Neural progenitor cell (in vitro differentiated cells): ENCODE measurements at places on chromosomes 13 and 19. TPM values are rescaled to one million over a fixed set of nuclear protein-coding genes. Genes with fewer than 3 reads are reported as not detected.

Gene ANGPTL4
- 1.9 TPM in 1 of 2 replicates, not detected in the other for total RNA-seq

Gene CEACAM1
- total RNA-seq, result 0.03 and 0.39 TPM in 2 replicates

Gene IGFL1
- total RNA-seq, result not detected in 2 replicates

- peaks cover 6% of the 10 kb centered on the region for H3K4me1 ChIP-seq
- DNase-seq, result no peak
- H3K27ac ChIP-seq, result no peak overlapping the region
- no peaks in the 10 kb centered on the region for H3K36me3 ChIP-seq
- H3K27me3 ChIP-seq, result no peaks in the 10 kb centered on the region
- no peak overlapping the region for H3K4me3 ChIP-seq
Measured at GRCh38 chr13:35716729-35717128, 240.2 kb upstream of the MAB21L1 start.

GRCh38 chr13:28411831-28412353 lies 83.0 kb downstream of the FLT1 start:
- H3K36me3 ChIP-seq, result no peaks in the 10 kb centered on the region
- H3K27me3 ChIP-seq, result no peaks in the 10 kb centered on the region
- H3K4me3 ChIP-seq, result no peak overlapping the region
- peaks cover 8% of the 10 kb centered on the region for H3K4me1 ChIP-seq
- H3K27ac ChIP-seq, result no peak overlapping the region

DNA sequence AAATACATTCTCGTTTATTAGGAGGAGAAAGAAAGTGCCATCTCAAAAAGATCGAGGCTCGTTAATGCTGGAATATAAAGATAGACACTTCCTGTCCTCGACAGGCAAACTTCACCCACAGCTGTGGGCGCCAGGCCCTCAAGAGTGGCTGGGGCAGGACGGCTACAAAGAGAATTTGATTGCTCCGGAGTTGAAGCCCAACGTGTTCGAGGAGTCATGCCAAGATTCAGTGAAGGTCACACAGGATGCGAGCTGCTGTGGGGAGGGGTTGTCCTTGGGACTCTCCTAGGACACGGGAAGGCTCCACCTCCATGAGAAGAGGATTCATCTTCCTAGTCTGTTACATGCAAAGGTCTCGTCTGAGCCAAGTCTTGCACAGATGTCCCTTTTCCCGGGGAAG lies 16.3 kb upstream of the PTPRS start:
- H3K27ac ChIP-seq, result no peak overlapping the region
- no peaks in the 10 kb centered on the region for H3K36me3 ChIP-seq
- peaks cover 9% of the 10 kb centered on the region for H3K4me1 ChIP-seq

GRCh38 chr13:91360246-91360751 lies 12.8 kb downstream of the MIR17HG start:
- no peak for DNase-seq
- H3K4me1 ChIP-seq, result no peaks in the 10 kb centered on the region
- H3K36me3 ChIP-seq, result peaks cover 5% of the 10 kb centered on the region
- H3K27me3 ChIP-seq, result no peaks in the 10 kb centered on the region
- no peak overlapping the region for H3K4me3 ChIP-seq

GRCh38 chr19:39847525-39847924 lies 1.3 kb upstream of the FBL start:
- no peak for DNase-seq
- H3K4me1 ChIP-seq, result peaks cover 28% of the 10 kb centered on the region
- no peak overlapping the region for H3K27ac ChIP-seq
- no peaks in the 10 kb centered on the region for H3K36me3 ChIP-seq
- H3K27me3 ChIP-seq, result no peaks in the 10 kb centered on the region
- H3K4me3 ChIP-seq, result no peak overlapping the region
